ENCODE measurements at places on chromosomes 16 and 17. TPM values are rescaled to one million over a fixed set of nuclear protein-coding genes. Genes with fewer than 3 reads are reported as not detected.

Gene GRB2
- 73.5 TPM for polyA plus RNA-seq

DNA sequence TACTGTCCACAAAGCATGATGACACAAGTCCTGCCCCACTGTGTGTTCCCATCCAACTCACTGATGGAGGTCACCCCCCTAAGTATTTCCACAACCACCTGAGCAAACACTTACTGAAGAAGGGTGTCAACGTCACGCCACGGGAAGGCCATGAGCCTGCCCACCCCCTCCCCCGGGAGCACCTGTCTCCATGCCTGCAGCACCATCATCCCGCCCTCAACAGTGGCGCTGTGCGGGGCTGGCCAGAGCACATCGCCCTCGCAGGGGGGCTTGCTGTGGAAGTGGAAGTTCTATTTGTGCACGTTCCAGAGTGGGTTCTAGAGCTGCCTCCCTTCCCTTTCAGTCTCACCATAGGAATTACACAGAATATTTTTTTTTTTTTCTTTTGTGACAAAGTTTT is 4.3 kb upstream of the MBTPS1 start:
- no peak overlapping the region for H3K27ac ChIP-seq
- peaks cover 2% of the 10 kb centered on the region for H3K4me1 ChIP-seq
- H3K4me3 ChIP-seq: no peak overlapping the region
- DNase-seq: no peak

Gene C17orf50
- polyA plus RNA-seq: 0.15 TPM

GRCh38 chr16:82639666-82640336 is 13.0 kb downstream of the CDH13 start:
- no peaks in the 10 kb centered on the region for H3K4me1 ChIP-seq
- no peak overlapping the region for H3K27ac ChIP-seq
- H3K4me3 ChIP-seq: no peak overlapping the region
- DNase-seq: peak; percentile 62

GRCh38 chr16:85473323-85473722 is 139.8 kb upstream of the GSE1 start:
- DNase-seq: no peak
- H3K27ac ChIP-seq: no peak overlapping the region
- H3K4me1 ChIP-seq: no peaks in the 10 kb centered on the region

GRCh38 chr17:74970395-74970794 is 2.2 kb downstream of the HID1 start:
- H3K27me3 ChIP-seq: no peaks in the 10 kb centered on the region
- H3K4me1 ChIP-seq: peaks cover 6% of the 10 kb centered on the region
- no peaks in the 10 kb centered on the region for H3K36me3 ChIP-seq
- H3K27ac ChIP-seq: peak overlapping the region; percentile 84
- no peak for DNase-seq

Gene WNT3
- polyA plus RNA-seq: 8.9 TPM

DNA sequence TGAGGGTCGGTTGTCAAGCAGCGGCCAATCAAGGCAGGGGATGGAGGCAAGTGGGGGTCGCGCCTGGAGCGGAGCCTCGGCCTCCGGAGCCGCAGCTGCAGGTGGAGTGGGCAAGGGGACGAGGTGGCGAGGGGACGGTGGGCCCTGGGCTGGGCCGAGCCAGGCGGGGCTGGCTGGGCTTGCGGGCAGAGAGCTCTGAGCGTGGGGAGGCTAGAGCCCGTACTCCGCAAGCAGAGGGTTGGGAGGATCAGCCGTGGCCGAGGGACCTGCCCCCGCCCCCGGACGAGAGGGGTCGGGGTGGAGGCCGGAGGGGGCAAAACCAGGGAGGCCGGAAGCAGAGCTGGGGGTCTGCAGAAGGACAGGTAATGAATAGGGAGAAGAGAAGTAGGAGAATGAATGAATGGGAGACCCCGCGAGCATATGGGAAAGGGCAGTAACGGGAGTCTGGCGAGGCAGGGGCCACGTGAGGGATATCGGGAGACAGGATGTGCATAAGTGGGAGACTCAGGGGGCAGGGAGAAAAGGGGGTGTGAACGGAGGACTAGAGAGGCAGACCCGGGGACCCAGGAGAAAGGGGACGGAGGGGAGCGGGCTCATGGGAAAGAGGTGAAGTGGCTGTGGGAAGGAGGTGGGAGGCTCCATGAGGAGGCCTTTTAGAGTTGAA is at the start of gene KATNB1:
TSS of gene KATNB1 (plus strand) at position 16 of the 664 bp plus-strand sequence. CDS start 1,474 bp downstream, outside the sequence.
- H3K4me1 ChIP-seq: no peaks in the 10 kb centered on the region
- no peaks in the 10 kb centered on the region for H3K27me3 ChIP-seq
- DNase-seq: no peak
- H3K36me3 ChIP-seq: no peaks in the 10 kb centered on the region

Gene CSH2
- polyA plus RNA-seq: not detected

DNA sequence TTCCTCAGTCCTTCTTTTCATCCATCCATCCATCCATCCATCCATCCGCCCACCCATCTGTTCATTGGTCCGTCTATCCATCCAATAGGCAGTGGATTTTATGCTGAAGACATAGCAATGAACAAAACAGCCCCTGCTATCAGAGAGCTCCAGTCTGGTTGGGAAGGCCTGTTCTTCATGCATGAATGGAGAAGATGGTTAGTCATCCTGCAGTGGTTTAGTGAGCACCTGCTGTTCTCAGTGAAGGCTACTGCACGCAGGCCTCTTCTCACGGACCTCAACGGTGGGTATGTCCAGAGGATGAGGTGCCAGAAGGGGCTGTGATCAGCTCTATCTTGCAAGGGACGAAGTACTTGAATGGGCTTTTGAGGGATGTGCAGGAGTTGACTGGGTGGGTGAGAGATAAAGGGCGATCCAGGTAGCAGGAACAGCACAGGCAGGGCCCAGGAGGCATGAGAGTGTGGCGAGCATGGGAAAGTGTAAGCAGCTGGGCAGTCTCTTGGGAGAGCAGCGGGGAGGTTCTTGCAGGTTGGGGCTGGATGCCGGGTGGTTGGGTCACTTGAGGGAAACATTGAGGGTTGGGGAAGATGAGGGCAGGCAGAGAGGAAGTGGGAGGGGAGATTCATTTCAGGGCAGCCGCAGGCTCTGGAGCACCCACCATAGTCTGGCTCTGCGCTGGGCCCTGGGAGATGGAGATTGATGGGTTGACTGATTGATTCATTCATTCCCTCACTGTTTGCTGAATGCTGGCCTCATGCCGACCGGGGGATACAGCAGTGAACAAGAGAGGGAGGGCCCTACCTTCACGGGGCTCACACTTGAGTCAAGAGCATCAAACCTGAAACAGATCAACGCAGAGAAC is 115.0 kb upstream of the CIBAR2 start:
- no peaks in the 10 kb centered on the region for H3K27me3 ChIP-seq
- H3K4me3 ChIP-seq: no peak overlapping the region
- no peaks in the 10 kb centered on the region for H3K4me1 ChIP-seq
- no peaks in the 10 kb centered on the region for H3K36me3 ChIP-seq
- H3K27ac ChIP-seq: no peak overlapping the region

DNA sequence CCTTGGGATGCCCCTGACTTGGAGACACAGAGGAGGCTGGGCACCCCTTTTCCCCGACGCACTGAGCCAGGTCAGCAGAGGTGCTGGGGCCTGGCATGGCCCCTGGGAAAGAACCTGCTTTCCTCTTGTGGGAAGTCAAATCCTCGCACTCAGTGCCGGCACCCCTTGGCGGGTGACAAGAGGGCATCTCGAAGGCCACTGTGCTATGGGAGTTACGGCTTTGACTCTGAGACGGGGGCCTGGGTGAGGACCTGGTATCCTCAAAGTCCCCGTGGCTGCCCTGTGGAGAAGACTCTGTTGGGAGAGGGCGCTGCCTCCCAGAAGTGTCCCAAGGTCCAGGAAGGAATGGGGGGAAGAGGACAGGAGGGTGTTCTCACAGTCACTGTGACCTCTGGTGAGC is 117.0 kb downstream of the METRNL start:
- H3K36me3 ChIP-seq: no peaks in the 10 kb centered on the region
- H3K27ac ChIP-seq: no peak overlapping the region
- no peaks in the 10 kb centered on the region for H3K27me3 ChIP-seq
- H3K4me3 ChIP-seq: no peak overlapping the region

DNA sequence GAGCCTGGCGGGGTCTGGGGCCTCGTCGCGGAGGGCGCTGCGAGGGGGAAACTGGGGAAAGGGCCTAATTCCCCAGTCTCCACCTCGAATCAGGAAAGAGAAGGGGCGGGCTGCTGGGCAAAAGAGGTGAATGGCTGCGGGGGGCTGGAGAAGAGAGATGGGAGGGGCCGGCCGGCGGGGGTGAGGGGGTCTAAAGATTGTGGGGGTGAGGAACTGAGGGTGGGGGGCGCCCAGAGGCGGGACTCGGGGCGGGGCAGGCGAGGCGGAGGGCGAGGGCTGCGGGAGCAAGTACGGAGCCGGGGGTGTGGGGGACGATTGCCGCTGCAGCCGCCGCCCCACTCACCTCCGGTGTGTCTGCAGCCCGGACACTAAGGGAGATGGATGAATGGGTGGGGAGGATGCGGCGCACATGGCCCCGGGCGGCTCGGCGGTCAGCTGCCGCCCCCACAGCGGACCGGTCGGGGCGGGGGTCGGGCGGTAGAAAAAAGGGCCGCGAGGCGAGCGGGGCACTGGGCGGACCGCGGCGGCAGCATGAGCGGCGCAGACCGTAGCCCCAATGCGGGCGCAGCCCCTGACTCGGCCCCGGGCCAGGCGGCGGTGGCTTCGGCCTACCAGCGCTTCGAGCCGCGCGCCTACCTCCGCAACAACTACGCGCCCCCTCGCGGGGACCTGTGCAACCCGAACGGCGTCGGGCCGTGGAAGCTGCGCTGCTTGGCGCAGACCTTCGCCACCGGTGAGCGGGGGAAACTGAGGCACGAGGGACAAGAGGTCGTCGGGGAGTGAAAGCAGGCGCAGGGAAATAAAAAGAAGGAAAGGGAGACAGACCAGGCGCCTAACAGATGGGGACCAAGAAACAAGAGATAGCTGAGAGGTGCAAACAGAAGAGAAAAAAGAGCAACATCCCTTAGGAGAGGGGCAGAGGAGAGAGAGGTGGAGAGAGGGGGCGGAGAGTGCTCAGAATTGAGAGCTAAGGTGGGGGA is at the start of gene PNMT:
TSS of gene PNMT (plus strand) at position 509 of the 980 bp plus-strand sequence. CDS start at position 532, 23 bp downstream.
- no peak within 1 kb of the TSS for H3K27ac ChIP-seq
- H3K27me3 ChIP-seq: no peaks in the 10 kb centered on the region
- H3K4me1 ChIP-seq: peaks cover 9% of the 10 kb centered on the region
- H3K4me3 ChIP-seq: peak within 1 kb of the TSS; percentile 30
- DNase-seq: peak; percentile 86

Gene MAF
- polyA plus RNA-seq: 65.9 TPM

DNA sequence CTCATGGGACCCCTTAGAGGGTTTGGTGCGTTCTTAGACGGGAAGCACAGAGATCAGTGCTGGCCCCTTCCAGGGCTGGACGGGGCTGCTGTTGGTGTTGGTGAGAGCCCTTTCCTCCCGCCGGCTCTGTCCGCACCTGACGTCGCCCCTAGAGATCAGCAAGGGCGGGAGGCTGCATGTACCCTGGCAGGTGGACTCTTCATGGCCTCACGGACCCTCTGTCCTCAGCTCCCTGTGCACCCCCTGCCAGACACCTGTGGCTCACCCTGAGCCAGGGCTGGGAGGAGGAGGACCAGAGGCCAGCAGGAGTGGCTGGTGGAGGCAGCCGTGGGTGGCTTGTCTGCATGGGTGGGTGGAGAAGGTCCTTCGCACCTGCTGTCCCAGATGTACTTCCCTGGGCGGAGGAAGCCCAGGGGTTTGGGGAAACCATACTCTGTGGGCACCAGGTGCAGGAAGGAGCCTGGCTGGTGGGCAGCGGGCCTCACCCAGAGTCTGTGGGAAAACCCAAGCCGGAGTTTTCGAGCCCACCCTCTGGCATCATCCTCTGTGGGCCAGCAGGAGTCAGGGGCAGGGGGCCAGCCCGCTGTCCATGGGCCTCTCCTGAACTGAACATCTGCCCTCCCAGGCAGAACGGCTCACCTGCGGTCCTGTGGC is 348.6 kb downstream of the SEC14L1 start:
- H3K4me1 ChIP-seq: no peaks in the 10 kb centered on the region
- H3K27me3 ChIP-seq: no peaks in the 10 kb centered on the region
- H3K27ac ChIP-seq: no peak overlapping the region
- no peak overlapping the region for H3K4me3 ChIP-seq
- DNase-seq: no peak
- peaks cover 85% of the 10 kb centered on the region for H3K36me3 ChIP-seq
